Myocyte (in vitro differentiated cells): ENCODE measurements at places on chromosomes 3 and 15. TPM values are rescaled to one million over a fixed set of nuclear protein-coding genes. Genes with fewer than 3 reads are reported as not detected.

DNA sequence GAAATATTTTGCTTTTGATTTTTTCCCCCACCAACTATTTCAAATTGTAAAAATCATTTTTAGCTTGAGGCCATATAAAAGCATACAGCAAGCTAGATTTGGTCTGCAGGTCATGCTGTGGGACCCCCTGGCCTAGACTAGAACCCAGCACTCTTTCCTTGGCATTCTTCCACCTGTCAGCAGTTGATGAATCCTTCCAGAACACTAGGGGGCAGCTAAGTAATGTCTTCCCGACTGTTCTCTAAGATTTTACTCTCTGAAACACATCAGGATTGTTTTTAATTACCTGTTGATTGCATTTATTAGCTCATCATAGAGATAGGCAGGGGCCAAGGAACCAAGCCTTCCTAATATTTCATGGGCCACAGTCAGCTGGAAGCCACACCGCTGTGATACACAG is 174.5 kb downstream of the CACNA1D start:
- DNase-seq, result peak; percentile 13

The ADAMTSL3 gene
- 0.05 TPM in 1 of 2 replicates, not detected in the other for total RNA-seq

The ZNF80 gene
- total RNA-seq, result 0.10 TPM in 1 of 2 replicates, not detected in the other

- DNase-seq, result no peak
These were observed 135.4 kb downstream of the SNRPN start for GRCh38 chr15:25090073-25090733.

- DNase-seq, result no peak
These were observed 216.8 kb downstream of the NR1D2 start for GRCh38 chr3:24161841-24162240.

DNA sequence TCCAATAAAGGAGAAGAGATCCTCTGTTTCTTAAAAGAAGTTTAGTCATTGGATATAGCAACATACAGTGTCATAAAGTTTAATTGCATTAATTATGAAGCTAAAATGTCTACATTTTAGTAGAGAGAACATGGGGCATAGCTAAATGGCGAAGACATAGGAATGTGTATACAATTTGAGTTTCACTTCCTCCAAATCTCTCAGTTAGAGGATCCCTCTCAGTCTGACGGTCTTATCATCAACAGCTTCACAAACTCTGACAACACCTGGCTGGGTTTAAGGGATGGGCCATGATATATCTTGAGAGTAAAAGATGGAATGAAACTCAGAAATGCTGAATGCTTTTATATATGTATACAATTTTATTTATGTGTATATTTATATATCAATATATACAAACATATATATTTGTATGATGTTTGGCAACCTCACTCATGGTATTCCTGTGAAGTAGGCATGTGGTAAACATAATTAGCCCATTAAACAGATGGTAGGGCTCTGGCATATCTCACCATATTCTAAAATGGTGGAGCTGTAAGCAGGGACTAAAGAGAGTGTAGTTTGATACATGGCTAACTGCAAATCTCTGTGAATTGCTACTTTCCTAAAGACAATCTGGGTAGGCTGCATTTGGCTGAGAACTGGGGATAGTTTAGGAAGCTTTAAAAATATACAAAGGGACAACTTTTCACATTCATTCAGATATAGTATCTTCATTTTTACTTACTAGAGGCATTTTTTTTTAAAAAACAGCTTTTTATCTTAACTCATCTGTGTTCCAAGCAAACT is 111.6 kb downstream of the TIGIT start:
- DNase-seq, result no peak

DNA sequence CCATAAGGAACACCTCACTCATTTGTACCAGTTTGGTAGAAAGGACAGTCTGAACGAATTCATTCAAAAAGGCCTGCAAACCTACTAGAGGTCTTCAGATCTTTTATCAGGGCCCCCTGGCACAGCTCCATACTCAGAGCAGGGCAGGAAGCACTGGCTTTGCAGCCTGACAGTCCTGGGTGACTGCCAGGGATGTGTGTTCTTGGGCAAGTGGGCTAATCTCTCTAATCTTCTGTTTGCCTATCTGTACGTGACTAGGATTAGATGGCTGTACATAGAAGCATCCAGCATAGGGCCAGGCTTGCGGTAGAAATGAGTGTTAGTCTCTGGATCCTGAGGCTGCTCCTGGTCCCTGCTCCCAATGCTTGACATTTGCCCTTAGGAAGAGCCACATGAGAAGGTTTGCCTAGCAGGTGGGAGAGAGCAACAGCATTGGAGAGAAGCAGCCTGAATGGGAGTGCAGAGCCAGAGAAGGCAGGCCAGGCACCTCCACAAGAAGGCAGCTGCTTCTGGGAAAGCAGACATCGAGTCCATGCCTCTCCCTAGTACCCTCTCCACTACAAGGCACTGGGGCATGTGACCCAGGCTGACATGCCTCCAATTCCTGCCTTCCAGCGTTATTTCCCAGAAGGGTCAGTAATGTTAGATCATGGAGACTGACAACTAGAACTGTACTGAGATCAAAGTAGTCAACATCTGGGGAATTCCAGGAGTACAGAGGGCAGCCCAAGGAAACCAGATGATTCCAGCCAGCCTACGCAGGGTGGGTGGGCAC is 1.0 kb upstream of the CXCR6 start:
- peak; percentile 57 for DNase-seq

The STAC gene
- total RNA-seq, result 0.21 and 0.32 TPM in 2 replicates

- DNase-seq, result no peak
These were observed 131.4 kb upstream of the NR2F2 start for GRCh38 chr15:96199111-96199510.

The SEC61A1 gene
- total RNA-seq, result 234 and 274 TPM in 2 replicates

GRCh38 chr3:15339786-15340215 is 7.4 kb upstream of the SH3BP5 start:
- DNase-seq, result peak; percentile 53

The SEMA6D gene
- 0.47 and 1.2 TPM in 2 replicates for total RNA-seq

The CACNA2D2 gene
- not detected in 2 replicates for total RNA-seq

DNA sequence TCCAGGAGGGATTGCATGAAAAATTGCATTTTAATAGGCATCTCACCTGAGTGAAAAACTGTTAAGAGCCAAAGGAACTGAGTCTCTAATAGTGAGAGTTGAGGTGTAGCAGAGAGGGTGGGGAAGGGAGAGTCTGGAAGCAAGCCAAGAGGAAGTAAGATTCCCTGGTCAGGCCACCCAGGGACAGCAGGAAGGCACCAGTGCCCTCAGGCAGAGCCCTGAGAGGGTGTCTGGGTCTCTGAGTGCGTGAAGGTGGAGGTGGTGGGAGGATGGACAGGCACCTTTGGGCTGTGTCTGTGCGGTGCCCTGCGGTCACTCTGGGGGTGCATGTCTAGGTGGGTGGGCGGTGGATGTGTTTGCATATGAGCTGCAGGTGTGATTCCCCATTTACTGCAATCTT is 300.4 kb upstream of the ROPN1 start:
- no peak for DNase-seq

- DNase-seq, result no peak
These were observed 160.6 kb upstream of the POU1F1 start for GRCh38 chr3:87436781-87437543.
